Activated naive CD8-positive, alpha-beta T cell treated with anti-CD3 and anti-CD28 coated beads, Interleukin-2, amount 10 ng/mL, durations not matched to agents 7 days and 5 days (primary cell): ENCODE measurements at places on chromosomes 2 and 18. TPM values are rescaled to one million over a fixed set of nuclear protein-coding genes. Genes with fewer than 3 reads are reported as not detected.
A peak's percentile ranks its signal among the peaks of the same experiment; 100 is the strongest.

GRCh38 chr18:10759241-10759640 lies 233.4 kb downstream of the NAPG start:
- H3K4me1 ChIP-seq = no peaks in the 10 kb centered on the region
- no peak for DNase-seq
- H3K27me3 ChIP-seq = no peaks in the 10 kb centered on the region
- H3K36me3 ChIP-seq = no peaks in the 10 kb centered on the region

DNA sequence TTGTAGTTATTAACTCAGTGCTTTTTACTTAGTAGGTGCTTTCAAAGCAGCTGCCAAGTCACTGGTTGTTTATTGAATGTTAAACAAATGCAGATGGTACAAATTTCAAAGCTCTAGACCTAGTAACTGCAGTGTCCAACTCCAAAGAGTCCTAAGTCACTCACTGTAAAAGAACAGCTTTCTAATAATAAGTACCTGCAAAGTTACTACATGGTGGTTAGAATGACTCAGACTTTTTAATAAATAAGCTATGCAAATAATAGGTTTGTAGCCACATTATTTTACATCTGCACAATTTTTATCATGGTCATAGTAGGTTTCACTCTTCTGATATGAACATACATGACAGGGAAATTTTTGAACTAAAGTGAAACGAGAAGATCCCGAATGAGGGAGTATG lies 1620.4 kb upstream of the CELF4 start:
- no peaks in the 10 kb centered on the region for H3K27me3 ChIP-seq
- H3K36me3 ChIP-seq = no peaks in the 10 kb centered on the region
- DNase-seq = no peak
- H3K27ac ChIP-seq = no peak overlapping the region

GRCh38 chr2:29050591-29050990 lies 23.7 kb downstream of the PCARE start:
- no peaks in the 10 kb centered on the region for H3K4me1 ChIP-seq
- H3K27ac ChIP-seq = no peak overlapping the region
- H3K27me3 ChIP-seq = no peaks in the 10 kb centered on the region
- DNase-seq = no peak
- H3K4me3 ChIP-seq = no peak overlapping the region

DNA sequence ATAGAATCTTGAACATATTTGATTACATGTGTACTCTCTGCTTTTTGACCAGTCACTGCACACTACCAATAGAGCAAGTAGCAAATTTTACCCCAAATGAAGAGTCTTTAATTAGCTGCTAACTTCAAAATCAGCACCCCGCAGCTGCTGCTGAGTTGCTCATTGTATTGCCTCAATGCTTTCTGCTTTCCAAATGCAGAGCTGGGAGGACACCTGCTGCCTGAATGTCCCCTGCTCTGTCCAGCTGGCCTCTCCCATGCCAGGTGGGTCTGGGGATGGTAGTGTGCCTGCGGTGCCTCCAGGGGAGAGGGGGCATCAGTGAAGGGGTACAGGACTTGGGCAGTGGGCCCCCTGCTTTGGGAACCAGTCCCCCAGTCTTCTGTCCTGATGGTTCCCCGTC lies 184.8 kb downstream of the PRKCE start:
- H3K4me1 ChIP-seq = peaks cover 37% of the 10 kb centered on the region
- no peak overlapping the region for H3K4me3 ChIP-seq
- no peaks in the 10 kb centered on the region for H3K27me3 ChIP-seq
- no peak for DNase-seq

DNA sequence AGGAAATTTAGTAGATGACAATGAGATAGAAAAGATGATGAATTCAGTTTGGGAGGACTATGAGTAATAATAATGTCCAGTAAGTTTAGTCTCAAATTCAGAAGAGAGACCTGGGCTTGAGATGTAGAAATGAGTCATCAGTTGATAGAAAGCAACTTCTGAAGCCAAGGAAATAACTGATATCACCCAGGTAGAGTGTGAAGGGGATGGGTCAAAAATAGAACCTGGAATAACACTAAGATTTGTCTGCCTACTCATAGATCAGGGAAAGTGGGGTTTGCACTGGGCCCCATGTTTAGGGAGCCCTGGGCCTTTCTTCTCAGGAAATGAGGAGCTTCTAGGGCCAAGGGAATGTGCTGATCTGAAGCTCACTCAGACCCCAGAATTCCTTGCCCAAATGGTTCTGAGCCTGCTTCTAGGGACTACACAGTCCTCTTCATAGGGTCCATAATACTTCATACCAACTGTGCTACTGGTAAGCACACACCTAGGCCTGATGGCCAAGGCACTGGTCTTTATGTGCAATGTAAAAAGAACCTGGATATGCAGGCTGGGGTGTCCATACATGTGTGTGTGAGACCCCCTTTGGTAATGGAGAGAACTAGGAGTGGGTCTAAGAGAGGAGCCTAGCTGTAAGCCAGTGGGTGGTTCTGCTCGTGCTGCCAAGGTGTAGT lies 141.2 kb downstream of the IKZF2 start:
- no peak for DNase-seq
- peaks cover 4% of the 10 kb centered on the region for H3K27me3 ChIP-seq
- peaks cover 10% of the 10 kb centered on the region for H3K4me1 ChIP-seq
- no peak overlapping the region for H3K4me3 ChIP-seq
- H3K27ac ChIP-seq = no peak overlapping the region
- H3K36me3 ChIP-seq = peaks cover 29% of the 10 kb centered on the region

DNA sequence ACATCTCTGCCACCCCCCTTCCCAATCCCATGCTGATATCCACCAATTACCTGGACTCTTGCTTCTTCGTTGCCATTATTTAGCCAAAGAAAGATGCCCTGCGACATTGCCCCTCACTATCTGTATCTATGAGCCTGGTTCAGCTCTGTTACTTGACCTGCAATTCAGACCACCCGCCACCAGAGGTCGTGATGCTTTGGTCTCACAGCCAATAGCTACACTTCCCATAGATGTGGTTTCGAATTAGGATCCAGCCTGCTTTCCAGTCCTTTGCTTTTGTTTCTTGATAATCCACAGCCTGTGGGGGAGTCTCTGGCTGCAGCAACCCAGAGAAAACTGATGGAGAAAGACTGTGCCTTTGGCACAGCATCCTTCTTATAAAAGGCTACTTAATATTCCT lies 239.4 kb downstream of the KLHL29 start:
- H3K27ac ChIP-seq = no peak overlapping the region
- no peaks in the 10 kb centered on the region for H3K4me1 ChIP-seq
- no peak for DNase-seq
- H3K36me3 ChIP-seq = no peaks in the 10 kb centered on the region
- H3K4me3 ChIP-seq = no peak overlapping the region

DNA sequence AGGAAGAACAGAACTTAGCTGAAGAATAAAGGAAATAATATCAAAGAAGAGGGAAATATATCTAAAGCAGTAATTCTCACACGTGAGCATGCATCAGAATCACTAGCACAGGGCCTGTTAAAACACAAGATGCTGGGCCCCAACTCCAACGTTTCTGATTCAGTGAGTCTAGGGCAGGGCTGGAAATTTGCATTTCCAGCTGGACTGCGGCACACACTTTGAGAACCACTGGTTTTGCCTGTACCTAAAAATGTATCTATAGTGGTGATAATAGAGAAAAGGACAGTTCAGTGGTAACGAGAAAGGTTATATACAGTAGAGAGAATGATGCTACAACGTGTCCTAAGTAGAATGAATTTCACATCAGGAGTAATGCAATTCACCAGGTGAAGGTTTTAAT lies 11.2 kb downstream of the REV1 start:
- no peak for DNase-seq
- peaks cover 21% of the 10 kb centered on the region for H3K4me1 ChIP-seq
- H3K36me3 ChIP-seq = peaks cover 11% of the 10 kb centered on the region
- no peak overlapping the region for H3K4me3 ChIP-seq
- no peak overlapping the region for H3K27ac ChIP-seq

DNA sequence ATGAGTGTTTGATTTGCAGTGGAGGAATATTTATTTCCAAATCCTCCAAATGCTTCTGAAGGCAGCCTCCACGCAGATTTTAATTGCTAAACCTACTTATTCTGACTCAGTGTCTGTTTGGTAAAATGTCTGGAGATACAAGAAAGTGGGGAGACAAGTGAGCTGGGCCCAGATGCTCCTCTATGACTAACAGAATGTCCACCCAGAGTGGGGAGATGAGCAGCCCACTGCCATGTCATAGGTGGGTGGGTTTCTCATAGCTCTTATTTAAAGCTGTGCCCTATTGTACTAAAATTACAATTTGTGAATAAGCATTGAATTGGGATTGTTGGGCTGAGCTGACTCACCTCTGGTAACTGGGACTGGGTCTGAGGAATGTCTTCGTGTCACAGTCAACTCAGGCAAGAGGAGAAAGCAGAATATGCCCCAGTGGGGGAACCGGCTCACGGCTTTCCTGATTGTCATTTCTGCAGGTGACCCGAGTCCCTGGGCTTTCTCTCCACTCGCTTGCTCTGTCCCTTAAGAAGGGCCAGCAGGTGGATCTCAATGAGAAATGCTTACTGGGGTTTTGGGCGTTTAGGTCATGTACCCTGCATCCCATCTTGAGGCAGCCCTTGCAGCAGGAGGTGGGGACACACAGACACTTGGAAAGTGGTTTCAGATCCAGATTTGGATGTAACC lies 116.3 kb upstream of the SPRED2 start:
- peaks cover 7% of the 10 kb centered on the region for H3K4me1 ChIP-seq
- DNase-seq = no peak
- H3K4me3 ChIP-seq = no peak overlapping the region
- peaks cover 5% of the 10 kb centered on the region for H3K27me3 ChIP-seq

DNA sequence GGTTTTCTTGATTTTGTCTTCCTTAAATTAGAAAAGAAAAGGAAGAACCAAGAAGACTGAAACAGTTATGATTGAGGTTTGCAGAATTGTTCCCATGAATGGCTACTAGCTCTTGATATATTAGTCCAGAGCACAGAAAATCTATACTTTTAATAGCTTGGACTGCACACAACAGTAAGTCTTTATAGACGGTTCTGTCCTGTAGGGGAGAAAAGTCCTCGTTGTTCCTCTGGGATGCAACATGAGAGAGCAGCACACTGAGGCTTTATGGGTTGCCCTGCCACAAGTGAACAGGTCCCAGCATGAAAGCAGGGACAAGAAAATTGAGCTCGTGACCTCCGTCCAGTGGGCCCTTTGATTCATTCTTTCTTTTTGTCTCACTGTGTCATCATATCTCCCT lies 41.5 kb downstream of the RAB31 start:
- no peaks in the 10 kb centered on the region for H3K4me1 ChIP-seq
- DNase-seq = no peak
- H3K27me3 ChIP-seq = peaks cover 22% of the 10 kb centered on the region
- no peaks in the 10 kb centered on the region for H3K36me3 ChIP-seq
- H3K27ac ChIP-seq = no peak overlapping the region

DNA sequence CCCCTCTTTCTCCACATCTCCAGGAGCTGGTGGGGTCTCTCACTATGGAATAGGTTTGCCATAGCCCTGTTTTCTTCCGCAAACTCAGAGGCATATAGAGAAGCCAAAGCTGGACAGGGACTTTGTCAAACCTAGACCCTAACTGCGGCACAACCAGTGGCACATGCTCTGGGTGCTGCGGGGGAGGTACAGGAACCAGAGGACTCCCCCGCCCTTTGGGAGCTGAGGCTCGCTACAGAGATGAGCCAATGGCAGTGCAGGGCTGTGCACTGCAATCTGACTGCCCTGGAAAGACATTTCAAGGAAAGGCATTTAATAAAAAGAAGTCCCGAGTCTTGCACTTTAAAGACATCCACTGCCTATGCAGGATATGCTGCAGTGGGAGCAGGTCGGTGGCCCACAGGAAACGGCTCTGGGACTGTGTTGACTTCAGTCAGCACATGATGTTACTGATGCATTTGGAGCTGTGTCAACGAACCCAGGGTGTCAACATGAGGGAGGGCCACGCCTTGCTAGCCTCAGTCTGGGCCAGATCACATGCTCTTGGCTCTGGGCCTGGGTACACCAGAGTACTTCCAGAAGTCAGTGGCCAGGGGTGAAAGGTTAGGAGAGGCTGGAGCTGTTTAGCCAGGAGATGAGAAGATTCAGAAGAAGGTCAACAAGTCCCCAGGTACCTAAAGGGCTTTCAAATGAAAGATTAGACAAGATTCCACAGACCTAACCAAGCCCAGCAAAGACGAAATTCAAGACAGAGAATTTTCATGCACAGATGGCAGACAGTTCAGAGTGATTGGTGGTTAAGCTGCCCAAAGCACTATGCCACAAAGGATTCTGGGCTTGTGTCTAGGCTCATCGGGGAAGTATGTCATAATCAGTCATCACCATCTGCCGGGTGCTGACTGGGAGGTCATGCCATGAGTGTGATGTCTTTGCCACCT lies 8.2 kb downstream of the SLC35F6 start:
- H3K4me3 ChIP-seq = peak overlapping the region; percentile 73
- peaks cover 7% of the 10 kb centered on the region for H3K36me3 ChIP-seq
- DNase-seq = no peak
- H3K4me1 ChIP-seq = peaks cover 49% of the 10 kb centered on the region
- H3K27ac ChIP-seq = peak overlapping the region; percentile 95

DNA sequence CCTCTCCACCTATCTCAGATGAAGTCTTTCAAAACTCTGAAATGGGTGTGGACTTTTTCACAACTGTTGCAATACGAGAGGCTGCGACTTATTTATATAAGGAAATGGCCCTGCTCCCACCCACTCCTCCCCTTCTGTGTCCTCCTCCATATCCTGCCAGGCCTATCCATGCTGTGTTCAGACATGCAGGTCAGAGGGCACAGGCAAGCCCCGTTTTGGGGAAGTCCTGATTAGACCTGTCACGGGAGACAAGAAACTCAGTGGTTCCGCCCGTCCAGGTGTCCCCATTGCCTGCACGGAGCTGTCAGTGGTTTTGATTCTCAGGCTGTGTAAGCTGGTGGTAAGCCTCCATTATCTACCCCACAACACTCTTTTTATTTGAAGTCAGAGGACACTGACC lies 99.6 kb upstream of the MGAT5 start:
- H3K4me3 ChIP-seq = no peak overlapping the region
- DNase-seq = no peak
- H3K27ac ChIP-seq = no peak overlapping the region
- H3K27me3 ChIP-seq = no peaks in the 10 kb centered on the region
- peaks cover 7% of the 10 kb centered on the region for H3K4me1 ChIP-seq

DNA sequence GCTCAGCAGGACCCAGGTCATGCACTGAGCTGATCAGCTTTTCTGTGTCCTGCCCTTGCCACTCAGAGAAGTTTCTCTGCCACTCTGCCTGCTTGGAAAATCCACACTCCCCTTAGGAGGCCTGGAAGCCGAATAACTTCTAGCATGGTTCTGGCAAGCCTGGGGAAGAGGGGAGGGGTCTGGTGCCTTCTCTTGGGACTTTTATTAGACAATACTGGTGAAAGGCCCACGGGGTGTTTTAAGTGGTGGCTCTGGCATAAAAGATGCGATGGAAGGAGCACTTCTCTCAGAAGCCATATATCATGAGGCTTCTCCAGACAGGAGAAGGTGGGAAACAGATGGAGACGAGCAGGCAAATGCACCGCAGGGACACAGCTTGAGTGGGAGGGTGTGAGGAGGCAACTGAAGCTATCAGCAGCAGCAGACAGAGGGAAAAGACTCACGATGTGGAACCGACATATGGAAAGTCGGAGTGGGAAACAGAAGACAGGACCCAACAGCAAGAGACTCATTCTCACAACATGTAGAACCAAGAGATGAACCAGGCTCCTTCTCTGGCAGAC lies 141.8 kb upstream of the CTNNA2 start:
- H3K36me3 ChIP-seq = no peaks in the 10 kb centered on the region
- H3K27me3 ChIP-seq = no peaks in the 10 kb centered on the region
- H3K4me3 ChIP-seq = no peak overlapping the region
- DNase-seq = no peak

- peaks cover 6% of the 10 kb centered on the region for H3K27me3 ChIP-seq
- DNase-seq = no peak
- H3K4me3 ChIP-seq = no peak overlapping the region
- no peak overlapping the region for H3K27ac ChIP-seq
These were observed 86.4 kb upstream of the HK2 start for GRCh38 chr2:74747411-74748080.

FBXO41 gene
- 35.7 TPM for total RNA-seq

KIF1A gene
- total RNA-seq = 2.3 TPM

RAB31 gene
- 0.94 TPM for total RNA-seq

TUBA3E gene
- not detected for total RNA-seq

EGR4 gene
- not detected for total RNA-seq

IL36RN gene
- not detected for total RNA-seq

PLCD4 gene
- 0.64 TPM for total RNA-seq
